ENCODE measurements at places on chromosomes 2 and 18.

GRCh38 chr2:224591220-224591619, 6.1 kb upstream of the CUL3 start:
- DNase-seq = no peak

GRCh38 chr2:31967790-31968189, 43.0 kb downstream of the MEMO1 start:
- no peak for DNase-seq

GRCh38 chr2:48343571-48344440, 186.1 kb upstream of the STON1 start:
- no peak for DNase-seq

DNA sequence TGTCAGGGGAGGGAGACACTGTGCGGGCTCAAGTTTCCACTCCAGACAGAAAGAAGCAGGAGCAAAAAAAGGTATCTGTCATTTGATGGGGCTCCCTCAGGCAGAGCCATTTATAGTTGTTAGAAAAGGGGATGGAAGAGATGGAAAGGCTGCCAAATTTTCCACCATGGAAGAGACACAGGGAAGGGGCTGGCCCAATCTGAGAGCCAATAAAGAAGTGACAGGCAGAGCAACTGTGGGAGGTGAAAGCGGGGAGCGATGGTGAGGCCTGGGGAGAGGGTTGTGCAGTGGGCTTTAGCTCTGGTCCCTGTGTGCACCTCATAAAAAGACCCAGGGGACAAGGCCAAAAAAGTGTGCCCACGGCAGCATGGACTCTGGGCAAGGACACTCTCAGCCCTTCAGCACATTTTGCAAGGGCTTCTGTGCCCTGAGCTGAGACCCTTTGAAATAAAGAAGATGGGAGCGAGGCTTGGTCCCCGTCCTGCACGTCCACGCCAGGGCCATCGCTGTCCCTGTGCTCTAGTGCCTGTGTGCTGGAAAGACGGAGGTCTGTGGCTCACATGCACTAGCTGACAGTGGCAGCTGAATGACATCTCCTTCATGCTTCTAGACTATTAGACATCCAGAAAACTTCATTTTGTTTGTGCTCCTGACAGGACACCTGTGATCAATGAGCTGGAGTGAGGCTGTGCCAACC, 456.7 kb upstream of the HS6ST1 start:
- DNase-seq = no peak

DNA sequence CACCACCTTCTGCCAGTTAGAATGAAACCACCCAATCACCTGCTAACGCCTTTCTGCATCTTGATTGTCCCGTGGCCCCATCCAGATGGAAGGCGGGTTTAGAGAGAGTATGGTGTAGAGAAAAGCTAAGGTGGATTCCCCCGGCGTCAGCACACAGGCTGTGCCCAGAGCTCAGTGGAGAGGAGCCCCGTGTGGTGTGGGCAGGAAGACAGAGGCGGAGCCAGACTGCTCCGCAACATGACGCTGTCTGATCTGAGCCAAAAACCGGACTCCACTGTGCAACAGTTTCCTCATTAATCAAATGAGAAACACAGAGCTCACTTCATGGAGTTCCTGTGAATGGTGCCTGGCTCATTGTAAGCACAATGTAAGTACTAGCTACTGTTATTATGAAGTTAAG, 448.1 kb upstream of the SMIM21 start:
- DNase-seq = no peak

- DNase-seq = peak; percentile 37
These were observed 577 bp downstream of the IDH1 start for GRCh38 chr2:208254118-208254870.

GRCh38 chr2:139773720-139774277, 993.6 kb upstream of the NXPH2 start:
- DNase-seq = no peak

DNA sequence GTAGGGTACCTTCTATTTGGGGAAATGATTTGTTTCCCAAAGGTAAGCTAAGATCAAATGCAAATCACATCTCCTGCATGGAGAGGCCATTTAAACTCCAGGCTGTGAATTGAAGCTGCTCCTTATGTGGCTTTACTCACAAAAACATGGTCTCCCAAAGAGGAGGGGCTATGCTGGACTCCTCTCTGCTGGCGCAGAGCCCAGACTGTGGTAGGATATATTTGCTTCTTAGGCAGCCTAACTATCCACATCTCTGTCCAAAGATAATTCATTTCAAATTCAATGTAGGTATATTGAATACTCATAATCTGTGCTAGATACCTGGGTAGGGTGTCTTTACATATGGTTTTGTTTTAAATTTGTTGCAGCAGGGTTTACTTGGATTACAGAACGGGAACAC, 358.5 kb downstream of the ALK start:
- no peak for DNase-seq
